Putamen (tissue), 1 donor: ENCODE measurements at places on chromosomes 6 and 20.

DNA sequence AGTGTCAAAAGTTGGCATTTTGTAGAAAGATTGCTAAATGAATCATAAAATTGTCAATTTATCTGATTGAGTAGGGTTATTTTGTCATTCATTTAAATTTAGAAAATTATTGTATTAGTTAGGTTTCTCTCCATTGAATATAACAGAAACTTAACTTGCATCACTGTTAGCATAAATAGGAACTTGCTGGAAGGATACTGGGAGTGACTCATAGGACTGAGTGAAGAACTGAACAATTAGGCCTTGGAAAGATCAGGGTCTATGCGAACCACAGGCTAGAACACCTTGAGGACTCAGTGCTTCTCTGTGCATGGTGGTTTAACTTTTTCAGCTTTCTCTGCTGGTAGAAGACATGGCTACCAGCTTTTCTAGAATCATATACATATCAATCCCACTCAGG, 67.7 kb upstream of the IFNGR1 start:
- DNase-seq: no peak

DNA sequence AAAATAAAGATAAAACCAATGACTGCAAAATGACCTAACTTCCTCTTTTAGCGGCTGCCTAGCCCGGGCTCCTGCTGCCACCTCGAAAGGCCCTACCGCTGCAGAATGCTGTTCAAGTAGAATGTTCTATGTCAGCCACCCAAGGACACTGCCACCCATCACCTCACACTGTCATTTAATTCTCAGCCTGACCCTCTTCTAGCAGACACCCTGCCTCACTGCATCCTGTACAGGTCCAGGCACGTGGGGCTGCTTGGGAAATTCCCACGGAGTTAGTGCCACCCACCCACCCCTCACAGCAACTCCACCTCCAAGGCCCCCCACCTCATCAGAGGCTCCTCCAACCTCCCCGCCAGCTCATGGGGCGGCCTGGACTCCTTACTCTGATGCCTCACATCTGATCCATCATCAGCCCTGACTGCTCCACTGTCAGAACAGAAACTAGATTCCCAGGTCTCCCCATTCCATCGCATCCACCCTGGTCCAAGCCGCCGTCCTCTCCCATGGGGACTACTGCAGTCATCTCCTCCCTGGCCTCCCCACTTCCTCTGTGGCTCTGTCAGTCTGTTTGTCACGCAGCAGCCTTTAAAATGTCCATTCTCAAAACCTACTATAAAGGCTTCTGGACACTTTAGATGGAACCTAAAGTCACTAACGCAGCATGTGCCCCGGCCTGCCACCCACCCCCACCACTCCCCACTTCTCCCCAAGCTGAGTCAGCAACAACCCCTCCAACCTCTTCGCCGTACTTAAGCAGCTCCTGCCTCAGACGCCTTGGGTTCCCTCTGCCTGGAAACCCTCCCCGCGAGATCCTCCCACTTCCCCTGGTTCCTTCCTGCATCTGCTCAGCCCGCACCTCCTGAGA, 17.0 kb downstream of the NFATC2 start:
- DNase-seq: peak; percentile 81

DNA sequence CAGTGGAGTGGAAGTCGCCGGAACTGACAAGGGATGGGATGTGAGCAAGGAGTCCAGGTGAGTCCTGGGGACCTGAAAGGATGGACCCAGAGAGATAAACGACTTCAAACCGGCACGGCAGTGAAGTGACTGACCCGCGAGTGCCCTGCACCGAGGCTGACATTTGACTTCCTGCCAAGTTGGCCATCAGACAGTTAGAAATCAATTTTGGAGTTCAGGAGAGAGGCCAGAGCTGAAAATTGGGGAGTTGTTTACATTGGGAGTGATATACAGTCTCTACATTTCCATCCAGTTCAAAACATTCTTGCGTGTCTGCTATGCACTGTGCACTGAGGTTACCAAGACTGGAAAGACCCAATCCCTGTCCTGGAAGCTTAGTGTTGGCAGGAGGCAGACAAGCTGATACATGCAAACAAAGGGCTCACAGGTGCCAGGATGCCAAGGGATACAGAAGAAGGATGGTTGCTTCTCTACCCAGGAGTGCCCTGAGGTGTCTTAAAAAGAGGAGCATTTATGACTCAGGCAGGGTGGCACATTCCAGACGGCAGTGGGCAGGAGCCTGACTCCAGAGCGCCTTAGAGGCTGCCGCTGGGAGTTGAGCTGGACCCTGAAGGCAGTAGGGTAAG, 186.6 kb downstream of the MTHFD1L start:
- no peak for DNase-seq

- no peak for DNase-seq
Measured at GRCh38 chr20:4252005-4252404, 236.6 kb upstream of the RNF24 start.

DNA sequence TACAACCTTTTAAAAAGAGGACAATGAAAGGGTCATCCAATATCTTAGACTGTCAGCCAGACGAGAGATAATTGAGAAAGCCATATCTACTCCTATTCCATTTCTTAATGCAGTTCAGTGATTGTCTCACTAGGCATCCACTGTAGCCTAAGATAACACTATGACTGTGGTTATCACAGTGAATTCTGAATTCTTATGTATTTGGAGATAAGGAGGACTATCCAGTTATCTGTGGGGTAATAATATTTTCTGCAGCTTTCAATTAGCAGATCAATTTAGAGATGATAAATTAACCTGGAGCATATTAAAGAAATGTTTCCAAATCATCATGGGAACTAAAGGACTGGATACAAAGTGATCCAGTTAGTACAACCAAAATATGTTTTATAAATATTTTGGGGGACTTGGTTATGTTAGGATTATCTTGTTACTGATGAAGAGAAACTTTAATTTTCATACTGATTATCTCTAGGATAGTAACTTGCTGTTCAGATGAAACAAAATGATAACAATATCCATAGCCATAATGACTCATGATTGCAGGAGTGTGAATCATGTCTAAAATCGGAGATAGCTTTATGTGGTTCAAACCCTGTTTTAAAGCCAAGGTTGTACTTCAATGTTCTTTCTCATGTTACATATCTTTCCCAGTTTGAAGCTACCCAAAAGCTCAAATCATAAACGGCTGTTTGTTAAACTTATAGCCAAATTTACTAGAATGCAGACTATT, 1152.0 kb downstream of the HACE1 start:
- DNase-seq: no peak

DNA sequence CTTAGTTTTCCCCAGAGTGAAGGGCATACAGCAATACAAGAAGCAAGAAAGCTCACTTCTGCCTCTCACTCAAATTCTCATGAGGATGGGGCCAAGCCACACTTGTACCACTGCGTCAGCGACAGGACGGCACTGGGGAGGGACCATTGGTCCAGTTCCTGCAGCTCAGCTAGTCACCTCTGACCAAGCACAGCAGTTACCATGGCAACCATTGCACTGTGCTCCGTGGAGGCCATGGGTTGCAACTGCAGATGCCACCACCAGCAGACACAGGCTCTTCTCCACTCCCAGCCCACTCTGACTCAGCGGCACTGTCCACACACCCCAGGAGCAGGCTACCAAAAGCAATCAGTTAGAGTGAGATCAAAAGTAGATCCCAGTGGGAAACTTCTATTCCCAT, 441.1 kb upstream of the ARID1B start:
- DNase-seq: no peak
